Left renal cortex interstitium (tissue), 4 donors: ENCODE measurements at places on chromosomes 7 and 10. TPM values are rescaled to one million over a fixed set of nuclear protein-coding genes. Genes with fewer than 3 reads are reported as not detected.

- DNase-seq = no peak
These were observed 1.4 kb downstream of the EPHB4 start for GRCh38 chr7:100825751-100826513.

DNA sequence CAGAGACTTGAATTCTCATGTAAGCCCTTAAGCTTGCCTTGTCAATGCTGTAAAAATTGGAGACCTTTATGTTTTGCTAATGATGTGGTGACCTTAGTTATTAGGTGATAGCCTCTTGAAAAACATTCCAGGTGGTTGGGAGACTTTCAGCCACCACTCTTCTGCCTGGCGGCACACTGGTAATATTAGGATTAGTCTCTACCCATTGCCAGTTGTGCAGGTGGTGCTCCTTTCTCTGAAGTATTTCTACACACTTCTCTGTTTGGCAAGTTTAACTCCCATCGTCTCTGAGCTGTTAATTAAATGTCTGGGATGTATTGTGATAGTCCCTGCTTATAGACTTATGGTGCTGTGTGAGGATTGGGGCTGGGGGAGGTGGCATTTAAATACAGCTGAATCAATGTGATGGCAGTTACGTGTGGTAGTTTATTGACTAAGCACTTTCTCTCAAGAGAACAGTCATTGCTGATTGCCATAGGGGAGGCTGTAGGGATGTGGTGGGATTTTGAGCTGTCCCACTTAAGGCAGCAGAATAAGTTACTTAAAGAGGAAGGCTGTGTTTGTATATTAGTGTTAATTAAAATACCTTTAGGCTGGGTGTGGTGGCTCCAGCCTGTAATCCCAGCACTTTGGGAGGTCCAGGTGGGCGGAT is 61.7 kb downstream of the DAGLB start:
- DNase-seq = no peak

- no peak for DNase-seq
These were observed 258.0 kb upstream of the PRKCQ start for GRCh38 chr10:6838118-6838517.

GRCh38 chr10:125549653-125550052 is 133.3 kb downstream of the TEX36 start:
- no peak for DNase-seq

DNA sequence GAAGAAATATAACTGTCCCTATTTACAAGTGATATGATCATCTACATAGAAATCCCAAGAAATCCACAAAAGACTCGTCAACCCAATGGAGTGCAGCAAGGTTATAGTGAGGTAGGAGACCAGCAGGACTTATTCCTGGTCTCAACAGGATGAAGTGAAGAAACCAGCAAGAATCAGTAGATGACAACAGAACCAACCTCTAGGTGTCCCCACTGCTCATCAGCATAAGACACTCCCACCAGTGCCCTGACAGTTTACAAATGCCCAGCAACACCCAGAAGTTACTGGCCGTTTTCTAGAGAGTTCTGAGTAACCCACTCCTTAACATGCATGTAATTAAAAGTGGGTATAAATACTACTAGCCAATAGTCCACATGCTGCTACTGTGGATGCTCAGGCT is 470.5 kb upstream of the LRRTM3 start:
- no peak for DNase-seq

DNA sequence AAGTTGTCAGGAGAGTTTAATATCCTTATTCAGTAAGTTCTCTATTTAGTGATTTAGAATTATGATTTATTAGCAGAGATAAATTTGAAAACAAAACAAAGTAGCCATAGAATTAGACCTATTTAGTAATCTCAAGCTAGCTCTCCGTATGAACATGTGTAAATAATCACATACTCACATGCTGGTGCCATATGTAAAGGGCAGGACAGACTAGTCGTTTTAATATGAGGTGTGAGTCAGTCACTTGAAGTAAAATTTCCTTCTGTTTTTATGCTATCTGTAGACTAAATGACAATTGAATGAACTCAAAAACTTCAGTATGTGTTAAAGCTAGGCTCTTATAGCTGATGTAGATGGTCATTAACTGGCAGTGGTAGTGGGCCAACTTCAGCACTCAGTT is 67.1 kb downstream of the WAC start:
- no peak for DNase-seq

DNA sequence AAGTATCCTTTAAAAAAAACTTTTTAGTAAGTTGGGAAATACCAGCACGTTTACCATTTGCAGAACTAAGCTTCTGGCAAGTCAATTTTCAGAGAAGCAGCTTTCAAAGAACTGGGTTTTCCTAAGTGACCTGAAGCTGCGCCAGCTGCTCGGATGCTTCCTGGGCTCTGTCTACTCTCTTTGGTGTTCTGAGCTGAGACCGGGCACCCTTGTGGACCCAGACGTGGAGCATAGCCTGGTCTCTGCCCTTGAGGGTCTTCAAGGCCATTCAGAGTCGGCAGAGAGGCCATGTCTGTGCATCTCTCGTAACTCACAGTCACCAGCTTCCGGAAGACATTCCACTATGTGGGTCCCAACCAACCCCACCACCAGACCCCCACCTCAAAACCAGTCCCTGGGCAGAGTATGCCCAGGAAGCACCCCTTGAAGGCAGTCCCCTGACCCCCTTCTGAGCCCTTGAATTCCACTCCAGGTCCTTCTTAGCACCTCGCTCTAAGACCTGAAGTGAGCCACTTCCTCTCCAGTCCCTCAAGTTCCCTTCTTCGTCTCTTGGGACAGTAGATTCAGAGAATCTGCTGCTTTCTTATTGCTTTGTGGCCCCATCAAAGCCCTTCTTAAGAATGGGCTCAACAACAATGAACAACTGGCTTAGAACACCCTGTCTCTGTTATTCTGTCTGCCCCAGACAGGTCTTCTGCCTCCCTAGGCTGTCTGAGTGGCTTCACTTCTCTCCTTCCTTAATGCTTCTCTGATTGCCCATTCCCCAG is 8.5 kb downstream of the CALML5 start:
- no peak for DNase-seq

DNA sequence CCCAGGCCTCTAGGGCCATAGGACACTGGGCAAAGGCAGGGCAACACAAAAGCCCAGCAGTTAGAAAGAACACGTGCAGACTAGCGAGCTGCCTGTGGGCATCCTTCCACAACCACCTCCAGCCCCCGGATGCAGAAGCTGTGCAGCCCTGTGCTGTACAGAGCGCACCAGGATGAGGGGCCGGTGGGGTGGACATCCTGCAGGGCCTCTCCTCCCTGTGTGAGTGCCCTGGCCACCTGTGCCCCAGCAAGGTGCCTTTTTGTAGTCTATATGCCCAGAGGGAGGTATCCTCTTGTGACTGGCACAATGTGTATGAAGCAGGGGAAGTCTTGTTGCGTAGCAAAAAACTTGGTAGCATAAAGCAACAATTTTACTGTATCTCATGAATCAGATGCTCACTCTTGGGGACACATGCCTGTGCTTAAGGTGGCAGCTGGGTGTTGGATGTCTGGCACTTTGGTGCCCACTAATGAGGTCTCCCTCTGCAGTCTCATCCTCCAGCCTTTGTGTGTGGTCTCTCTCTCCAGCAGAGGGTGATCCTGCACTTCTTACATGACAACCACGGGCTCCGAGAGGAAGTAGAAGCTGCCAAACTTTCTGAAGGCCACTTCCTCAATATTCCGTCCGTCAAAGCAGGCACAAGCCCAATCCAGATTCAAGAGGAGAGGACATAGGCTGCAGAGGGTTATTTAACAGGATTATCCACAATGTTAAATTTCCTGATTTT is 8.7 kb downstream of the NCAPG2 start:
- DNase-seq = no peak

DNA sequence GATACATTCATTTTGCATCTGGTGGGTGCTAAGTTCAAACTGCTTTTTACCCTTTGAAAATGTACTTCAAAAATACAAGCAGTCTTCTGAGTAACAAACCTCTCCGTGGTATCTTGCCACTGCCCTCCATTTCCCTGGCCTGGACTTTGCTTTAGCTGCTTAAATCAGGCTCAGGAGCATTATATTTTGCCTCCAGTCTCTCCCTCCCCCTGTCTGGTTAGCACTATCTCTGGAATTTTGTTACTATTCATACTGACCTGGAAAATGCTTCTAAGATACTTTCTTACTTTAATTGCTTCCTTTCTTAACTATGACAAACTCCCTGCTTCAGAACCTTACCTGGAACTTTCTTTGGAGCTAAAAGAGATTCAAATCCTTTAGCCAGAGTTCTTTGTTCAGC is 369.8 kb downstream of the GFRA1 start:
- DNase-seq = no peak

GRCh38 chr10:110843031-110843430 is 28.7 kb upstream of the PDCD4 start:
- DNase-seq = no peak

- DNase-seq = no peak
These were observed 121.7 kb downstream of the DOCK4 start for GRCh38 chr7:112084520-112084971.

GRCh38 chr7:79593866-79594301 is 140.4 kb upstream of the MAGI2 start:
- no peak for DNase-seq

DNA sequence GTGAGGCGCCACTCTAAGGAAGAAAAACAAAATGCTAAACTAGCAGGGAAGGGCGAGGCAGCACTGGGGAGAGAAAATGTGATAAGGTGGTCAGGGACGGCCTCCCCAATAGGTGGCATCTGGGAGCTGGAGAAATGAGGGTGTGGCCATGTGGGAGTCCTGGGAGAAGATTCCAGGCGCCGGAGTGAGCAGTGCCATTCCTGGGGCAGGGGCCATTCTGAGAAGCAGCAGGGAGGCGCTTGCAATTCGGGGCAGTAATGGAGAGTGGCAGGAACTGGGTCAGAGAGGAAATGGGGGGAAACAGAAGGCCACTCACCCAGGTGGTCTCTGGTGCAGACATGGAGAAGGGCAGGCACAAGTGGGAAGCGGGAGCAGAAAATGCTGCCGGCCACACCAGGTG is 61.8 kb upstream of the LRRC18 start:
- DNase-seq = no peak

DNA sequence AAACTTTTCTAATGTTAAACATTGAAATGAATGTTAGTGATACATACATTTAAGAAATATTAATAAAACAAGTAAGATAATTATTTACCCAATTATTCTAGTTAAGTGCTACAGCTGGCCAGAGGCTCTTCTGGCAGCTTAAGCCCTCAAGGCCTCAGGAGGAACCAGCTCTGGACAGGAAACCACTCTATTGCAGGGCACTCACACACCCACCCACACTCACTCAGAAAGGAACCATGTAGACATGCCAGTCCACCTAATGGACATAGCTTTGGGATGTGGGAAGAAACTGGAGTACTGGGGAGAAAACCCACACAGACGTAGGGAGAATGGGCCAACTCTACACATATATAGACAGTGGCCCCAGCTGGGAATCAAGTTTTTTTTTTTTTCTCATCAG is 28.2 kb downstream of the UMAD1 start:
- DNase-seq = no peak

- DNase-seq = no peak
These were observed 262.8 kb upstream of the SHH start for GRCh38 chr7:156074982-156075615.

GRCh38 chr7:93779115-93779514 is 111.4 kb downstream of the TFPI2 start:
- DNase-seq = no peak

PRR15 gene
- polyA plus RNA-seq = 6.9 TPM

OR6V1 gene
- polyA plus RNA-seq = not detected

HOXA1 gene
- polyA plus RNA-seq = 2.6 TPM

ASZ1 gene
- polyA plus RNA-seq = 0.06 TPM

SUGCT gene
- 11.9 TPM for polyA plus RNA-seq
